ENCODE measurements at places on chromosomes 5 and 9.

DNA sequence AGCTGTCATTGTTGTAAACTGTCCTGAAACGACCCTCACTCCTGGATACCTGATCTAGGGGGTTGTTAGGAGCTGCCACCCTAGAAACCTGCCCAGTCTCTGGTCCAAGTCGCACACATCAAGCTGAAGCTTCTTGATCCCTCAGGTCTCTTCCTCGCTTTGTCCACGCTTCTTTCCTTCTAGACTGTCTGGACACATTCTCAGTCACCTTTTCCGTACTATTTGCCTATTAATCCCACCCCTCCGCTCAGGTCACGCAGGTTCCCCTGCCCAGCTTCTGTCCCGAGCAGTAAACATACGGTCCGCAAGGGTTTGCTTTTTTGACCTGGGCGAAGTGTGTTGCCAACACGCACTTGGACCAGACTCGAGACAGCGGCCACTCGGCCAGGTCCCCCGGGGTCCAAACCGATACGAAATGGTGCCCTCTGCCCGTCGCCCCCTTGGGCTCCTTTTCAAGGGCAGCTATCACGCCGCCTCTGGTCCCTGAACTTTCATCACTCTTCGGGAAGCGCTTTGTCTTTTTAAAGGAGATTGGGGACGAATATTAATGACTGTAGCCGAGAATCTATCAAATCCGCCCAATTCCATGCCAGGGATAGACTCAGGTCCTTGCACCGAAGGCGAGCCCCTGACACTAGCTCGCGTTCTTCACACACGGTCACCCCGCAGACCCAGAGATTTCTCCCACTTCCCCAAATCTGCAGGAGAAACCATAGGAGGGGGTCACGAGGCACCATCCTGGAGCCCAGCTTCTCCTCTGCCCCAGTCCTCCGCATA, 814 bp downstream of the PLCXD3 start:
- DNase-seq, result no peak

- no peak for DNase-seq
Observed at GRCh38 chr9:3894772-3895171, 369.0 kb upstream of the RFX3 start.

DNA sequence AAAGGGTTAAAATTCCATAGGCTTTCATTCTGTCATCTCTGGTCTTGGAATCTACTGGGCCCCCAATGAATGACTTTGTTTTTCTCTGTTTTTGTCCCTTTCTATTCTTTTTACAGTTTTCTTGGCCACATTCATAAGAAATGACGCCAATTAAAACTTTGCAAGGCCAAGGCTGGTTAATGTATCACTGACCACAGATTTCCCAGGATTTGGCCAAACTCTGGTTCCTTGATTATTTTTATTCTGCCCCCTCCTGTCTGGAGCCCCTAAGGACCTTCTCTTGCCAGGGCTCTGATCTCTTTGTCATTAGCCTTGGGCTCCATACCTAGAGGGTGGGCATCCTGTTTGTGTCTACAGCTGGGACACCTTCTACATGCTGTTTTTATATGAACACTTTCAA, 388.9 kb upstream of the PAPPA start:
- DNase-seq, result no peak

DNA sequence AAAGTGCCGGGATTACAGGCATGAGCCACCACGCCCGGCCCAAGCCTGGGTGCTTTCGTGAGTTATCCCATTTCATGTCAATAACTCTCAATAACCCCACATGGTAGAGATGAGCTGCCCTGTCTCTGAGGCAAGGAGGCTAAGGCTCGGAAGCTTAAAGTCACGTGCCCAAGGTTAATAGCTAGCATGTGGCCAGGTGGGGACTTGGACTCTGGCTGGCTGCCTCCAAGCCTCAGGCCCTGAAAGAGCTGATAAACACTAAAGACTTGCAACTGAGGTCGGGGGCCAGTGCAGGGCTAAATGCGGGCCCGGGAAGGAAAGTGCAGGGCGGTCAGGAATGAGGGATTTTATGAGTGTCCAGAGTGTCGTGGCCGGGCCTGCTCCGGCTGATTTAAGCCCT, 30.9 kb upstream of the BARHL1 start:
- DNase-seq, result no peak

- DNase-seq, result no peak
Observed at GRCh38 chr9:7967093-7967827, 167.7 kb upstream of the DMAC1 start.

GRCh38 chr9:103902263-103902662, 191.8 kb upstream of the SMC2 start:
- DNase-seq, result no peak

DNA sequence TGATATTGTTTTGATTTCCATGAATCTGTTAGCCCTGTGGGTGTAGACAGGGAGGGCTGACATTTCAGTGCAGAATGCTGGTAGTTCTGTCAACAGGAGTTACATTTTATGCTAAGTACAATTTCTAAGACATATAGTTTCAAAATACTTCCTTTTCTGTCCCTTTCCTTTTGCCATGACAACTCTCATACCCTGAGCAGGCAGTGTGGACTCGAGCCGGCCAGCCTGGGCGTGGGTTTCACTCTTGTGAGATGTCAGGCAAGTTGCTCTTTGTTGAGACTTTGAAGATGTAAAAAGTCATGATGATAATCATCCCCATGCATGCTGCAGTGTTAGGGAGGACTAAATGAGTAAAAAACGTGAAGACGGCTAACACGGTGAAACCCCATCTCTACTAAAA, 197.9 kb downstream of the CFAP90 start:
- no peak for DNase-seq

- DNase-seq, result no peak
Observed at GRCh38 chr5:139878093-139878492, 82.5 kb downstream of the PSD2 start.

DNA sequence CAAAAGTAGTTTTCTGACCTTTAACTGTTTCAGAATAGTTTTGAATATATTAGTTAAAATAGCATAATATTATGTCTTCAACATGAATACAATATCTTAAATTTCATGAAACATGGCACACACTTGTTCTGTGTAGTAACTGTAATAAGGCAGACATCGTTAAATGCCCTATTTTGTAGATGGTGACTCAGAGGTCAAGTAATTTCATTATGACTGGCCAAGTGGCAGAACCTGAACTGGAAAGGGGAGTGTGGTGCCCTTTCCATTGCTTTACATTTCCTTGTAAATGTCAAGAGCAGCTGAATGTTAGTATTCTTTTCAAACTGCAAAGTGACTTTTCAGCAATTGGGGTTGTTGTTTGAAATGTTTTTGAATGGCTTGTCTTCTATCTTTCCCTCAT, 201.2 kb upstream of the CDKN2B start:
- no peak for DNase-seq

DNA sequence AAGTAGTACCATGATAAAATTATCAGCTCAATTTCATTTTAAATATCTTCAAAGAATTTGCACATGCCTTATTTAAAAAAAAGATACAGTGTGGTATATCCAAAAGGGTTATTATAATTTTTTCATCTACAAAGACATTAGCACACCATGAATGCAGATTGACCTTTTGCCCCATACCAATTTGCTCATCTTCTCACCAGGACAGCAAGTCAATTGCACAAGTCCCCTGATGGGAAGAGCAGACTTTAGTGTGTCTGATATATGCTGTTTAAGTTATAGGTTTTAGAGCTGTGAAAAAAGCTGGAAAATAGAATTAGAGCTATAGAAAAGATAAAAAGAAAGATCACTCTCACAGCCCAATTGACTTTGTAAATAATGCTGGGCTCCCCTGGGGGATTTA, 325.8 kb upstream of the CDH6 start:
- DNase-seq, result no peak

DNA sequence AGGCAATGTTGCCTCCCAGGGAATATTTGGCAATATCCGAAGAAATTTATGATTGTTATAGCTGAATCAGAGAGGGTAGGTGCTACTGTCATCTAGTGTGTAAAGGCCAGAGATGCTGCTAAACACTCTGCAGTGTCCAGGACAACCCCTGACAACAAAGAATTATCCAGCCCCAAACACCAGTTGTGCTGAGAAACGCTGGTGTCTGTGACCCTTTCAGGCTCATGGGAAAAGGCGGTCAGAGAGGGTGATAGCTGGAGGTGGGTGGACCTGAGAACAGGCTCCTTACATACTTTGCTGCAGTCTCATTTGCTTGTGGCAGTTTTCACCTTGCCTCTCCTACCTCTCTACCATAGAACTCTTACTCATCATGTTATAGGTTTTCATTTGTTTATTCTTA, 295.3 kb upstream of the DMRT1 start:
- DNase-seq, result no peak

DNA sequence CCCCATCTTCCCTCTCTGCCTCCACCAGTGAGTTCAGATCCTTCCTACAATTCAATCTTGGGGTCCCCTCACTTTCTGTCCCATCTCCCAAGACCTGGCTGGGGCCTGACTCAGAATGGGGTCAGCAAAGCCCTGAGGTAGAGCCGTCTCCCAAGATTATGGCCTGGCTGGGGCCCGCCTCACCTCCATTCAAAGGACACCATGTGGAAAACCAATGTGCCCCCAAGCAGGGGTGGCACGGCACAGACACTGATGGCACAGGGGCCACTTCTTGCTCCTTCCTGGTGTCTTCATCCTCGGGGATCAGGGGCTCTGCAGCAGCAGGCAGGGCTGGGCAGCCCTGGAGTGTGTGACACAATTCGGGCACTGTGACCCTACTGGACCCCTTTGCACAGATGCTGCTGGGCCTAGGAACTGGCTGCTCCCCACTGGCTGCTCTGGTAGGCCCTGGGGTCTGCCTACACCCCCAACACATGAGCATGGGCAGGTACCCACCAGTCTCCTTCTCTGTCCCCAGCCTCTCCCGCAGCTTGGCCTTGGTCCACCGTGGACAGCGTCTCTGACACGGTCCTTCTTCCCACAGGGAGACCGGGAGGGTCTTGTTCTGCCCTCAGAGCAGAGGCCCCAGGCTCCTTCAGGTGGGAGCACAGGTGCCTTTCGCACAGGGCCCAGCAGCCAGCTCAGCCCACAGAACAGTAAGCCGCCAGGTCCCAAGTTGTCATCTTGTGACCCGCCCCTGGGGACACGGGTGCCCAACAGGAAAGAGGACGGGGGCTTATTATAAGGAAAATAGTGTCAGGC, 89.5 kb downstream of the ADAMTS2 start:
- DNase-seq, result no peak

DNA sequence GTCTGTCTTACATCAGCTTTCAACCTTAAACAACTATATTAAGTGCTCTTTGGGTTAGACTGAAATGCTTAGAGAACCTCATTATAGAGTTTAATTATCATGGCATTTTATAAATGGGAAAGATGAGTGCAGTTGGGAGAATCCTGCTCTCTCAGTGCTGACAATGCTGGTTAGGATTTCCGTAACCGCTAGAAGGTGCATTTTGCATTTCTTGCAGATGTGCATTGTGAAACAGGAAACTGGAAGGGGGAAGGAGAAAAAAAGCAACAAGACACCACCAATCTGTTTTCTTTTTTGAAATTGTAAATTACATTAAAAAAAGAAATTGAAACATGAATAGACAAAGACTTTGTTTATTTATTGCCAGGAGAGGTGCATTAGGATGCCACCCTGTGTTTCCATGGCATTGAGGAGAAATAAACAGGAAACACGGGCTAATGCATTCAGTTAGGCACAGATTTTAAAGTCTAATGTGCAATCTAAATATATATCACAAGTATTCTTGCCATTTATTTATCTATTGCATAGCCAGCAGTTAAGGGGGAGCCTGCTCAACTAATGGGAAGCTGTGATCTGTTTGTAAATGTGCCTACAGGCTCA, 478.9 kb downstream of the PSAT1 start:
- no peak for DNase-seq

DNA sequence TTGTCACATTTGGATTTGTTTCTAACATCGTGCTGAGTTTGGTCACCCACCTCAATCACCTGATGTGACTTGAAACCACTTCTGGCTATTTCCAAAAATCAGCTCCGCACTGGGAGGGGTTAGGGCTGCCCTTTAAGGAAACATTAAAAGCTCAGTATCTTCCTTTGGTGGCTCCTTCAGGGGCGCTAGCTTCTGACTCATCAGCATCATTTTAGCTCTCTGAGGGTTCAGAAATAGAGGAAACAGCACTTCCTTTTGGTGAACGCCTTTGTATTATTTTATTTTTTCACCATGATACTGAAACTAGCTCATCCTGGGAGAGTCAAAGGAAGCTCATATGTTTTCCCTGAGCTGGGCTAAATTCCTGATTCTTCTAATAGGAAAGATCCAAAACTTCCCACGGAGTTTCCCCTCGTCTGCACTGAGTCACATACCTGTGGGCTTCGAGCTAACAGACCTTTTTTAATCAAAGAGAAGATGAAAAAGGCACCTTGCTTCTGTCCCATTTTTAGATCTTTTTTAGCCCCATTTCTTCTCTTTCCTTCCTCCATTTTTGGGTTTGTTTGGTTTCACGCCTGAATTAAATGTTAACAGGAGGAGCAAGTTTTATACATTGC, 48.2 kb downstream of the ROPN1L start:
- no peak for DNase-seq

- DNase-seq, result no peak
Observed at GRCh38 chr9:36922548-36922947, 111.5 kb downstream of the PAX5 start.

DNA sequence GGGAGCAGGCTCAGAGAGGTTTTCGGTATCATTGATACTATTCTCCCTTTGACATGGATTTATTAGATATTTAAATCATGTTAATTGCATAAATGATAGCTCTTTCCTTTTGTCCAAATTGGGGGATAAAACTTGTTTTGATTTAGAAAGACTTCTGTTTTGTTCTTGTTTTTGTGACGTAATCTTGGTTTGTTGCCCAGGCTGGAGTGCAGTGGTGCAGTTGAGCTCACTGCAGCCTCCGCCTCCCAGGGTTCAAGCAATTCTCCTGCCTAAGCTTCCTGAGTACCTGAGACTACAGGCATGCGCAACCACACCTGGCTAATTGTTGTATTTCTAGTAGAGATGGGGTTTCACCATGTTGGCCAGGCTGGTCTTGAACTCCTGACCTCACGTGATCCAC, 7.1 kb downstream of the MAT2B start:
- no peak for DNase-seq

DNA sequence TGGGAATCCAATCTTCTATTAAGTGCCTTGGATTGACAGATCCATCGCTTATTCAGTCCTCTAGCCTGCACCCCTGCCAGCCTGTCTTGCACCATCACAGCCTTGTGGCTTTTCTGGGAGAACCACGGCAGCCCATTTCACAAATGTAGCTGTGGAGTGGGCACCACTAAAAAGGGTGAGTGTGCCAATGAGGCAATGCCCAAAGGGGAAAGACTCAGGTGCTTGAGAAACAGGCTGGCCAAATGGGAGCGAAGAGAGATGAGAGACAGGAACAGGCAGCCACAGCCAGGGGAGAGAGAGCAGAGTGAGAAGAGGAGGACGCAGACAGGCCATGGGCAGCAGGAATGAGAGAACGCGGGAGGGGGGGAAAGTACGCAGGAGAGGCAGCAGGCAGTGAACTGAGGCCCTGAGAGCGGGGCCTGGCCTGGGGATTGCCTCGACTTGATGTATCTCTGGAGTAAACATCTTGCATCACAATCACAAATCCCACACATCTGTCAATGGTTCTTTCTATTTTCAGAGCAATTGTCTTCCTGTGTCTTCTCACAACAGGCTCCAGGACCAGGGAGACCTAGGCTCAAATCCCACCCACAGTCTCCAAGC, 173.1 kb downstream of the SYK start:
- DNase-seq, result no peak
